ENCODE measurements at places on chromosomes 16 and 17. TPM values are rescaled to one million over a fixed set of nuclear protein-coding genes. Genes with fewer than 3 reads are reported as not detected.

C16orf54 gene
- not detected for polyA plus RNA-seq

PDXDC1 gene
- polyA plus RNA-seq = 45.0 TPM

CLEC18A gene
- polyA plus RNA-seq = 0.07 TPM

FBXW10 gene
- polyA plus RNA-seq = 0.03 TPM

PRRT2 gene
- 0.07 TPM for polyA plus RNA-seq

RAMP2 gene
- polyA plus RNA-seq = 0.08 TPM

CETP gene
- not detected for polyA plus RNA-seq

CTRB1 gene
- polyA plus RNA-seq = not detected

KRTAP3-2 gene
- polyA plus RNA-seq = not detected

SMTNL2 gene
- not detected for polyA plus RNA-seq

PRSS53 gene
- polyA plus RNA-seq = 1.6 TPM

CDH5 gene
- 0.03 TPM for polyA plus RNA-seq

PLLP gene
- 6.3 TPM for polyA plus RNA-seq

PRR11 gene
- polyA plus RNA-seq = 80.3 TPM

CCL5 gene
- 0.07 TPM for polyA plus RNA-seq

GRB2 gene
- 49.9 TPM for polyA plus RNA-seq

TP53TG3D gene
- 0.17 TPM for polyA plus RNA-seq

ESRP2 gene
- polyA plus RNA-seq = 35.4 TPM

VASN gene
- 1.9 TPM for polyA plus RNA-seq

DPEP1 gene
- not detected for polyA plus RNA-seq
